ENCODE measurements at places on chromosomes 4 and X. TPM values are rescaled to one million over a fixed set of nuclear protein-coding genes. Genes with fewer than 3 reads are reported as not detected.
A peak's percentile ranks its signal among the peaks of the same experiment; 100 is the strongest.

DNA sequence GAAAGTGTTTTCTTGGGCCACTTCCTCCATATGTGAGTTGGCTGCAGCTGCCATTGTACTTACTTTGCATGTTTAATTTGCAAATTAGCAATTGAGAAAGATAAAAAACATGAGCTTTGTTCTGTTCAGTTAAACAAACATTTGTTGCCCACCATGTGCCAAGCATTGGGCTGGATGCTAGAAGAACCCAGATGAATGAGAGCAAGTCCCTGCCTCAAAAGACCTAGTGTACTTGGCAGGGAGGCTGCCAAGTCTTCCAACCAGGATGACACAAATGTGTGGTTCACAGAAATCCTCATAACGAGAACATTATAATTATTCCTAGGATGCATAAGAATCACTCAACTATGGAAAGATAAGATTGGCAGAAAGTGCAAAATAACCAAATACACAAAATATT lies 66.7 kb downstream of the GPM6A start:
- H3K27me3 ChIP-seq: no peaks in the 10 kb centered on the region
- no peak overlapping the region for H3K27ac ChIP-seq
- no peaks in the 10 kb centered on the region for H3K36me3 ChIP-seq
- no peak overlapping the region for H3K4me3 ChIP-seq

DNA sequence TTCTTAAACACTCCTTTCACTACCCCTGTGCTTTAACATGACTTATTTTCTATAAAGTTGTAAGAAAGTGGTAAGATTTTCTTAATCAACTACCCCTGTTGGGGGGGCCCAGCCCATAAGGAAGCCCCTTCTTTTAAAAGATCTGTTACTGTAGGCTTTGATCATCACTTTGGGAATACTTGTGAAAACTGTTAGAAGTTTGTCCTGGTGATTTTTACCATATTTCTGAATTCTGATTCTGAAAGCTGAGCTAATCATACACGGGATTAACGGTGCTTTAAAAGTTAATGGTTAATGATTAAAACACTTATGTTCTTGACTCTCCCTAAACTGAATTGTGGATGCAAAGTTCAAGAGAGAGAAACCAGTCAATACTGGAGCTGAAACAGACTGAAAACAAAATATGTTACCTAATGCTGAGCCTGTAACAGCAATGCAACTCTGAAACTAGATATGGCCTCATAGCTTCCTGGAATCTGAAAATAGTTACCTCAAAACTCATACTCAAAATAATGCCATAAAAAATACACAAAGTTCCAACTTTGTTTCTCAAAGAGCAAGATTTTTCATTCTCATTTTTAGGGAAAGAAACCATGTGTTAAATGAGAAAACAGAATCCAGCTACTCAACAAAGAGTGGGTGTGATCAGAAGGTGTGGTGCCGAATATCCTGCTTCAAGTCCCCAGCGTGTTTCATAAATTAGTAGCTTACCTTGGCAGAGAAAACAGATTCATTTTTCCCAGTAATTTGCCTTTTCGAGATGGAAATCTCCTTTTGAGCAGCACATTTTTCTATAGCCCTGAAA lies 31.6 kb downstream of the ADH7 start:
- H3K36me3 ChIP-seq: no peaks in the 10 kb centered on the region
- no peaks in the 10 kb centered on the region for H3K27me3 ChIP-seq
- H3K4me3 ChIP-seq: peak overlapping the region; percentile 8
- no peak for DNase-seq
- H3K27ac ChIP-seq: peak overlapping the region; percentile 94

GRCh38 chr4:113636438-113636818 lies 125.1 kb downstream of the CAMK2D start:
- no peaks in the 10 kb centered on the region for H3K36me3 ChIP-seq
- H3K4me3 ChIP-seq: no peak overlapping the region
- DNase-seq: no peak
- peaks cover 33% of the 10 kb centered on the region for H3K4me1 ChIP-seq
- H3K27ac ChIP-seq: no peak overlapping the region
- no peaks in the 10 kb centered on the region for H3K27me3 ChIP-seq

DNA sequence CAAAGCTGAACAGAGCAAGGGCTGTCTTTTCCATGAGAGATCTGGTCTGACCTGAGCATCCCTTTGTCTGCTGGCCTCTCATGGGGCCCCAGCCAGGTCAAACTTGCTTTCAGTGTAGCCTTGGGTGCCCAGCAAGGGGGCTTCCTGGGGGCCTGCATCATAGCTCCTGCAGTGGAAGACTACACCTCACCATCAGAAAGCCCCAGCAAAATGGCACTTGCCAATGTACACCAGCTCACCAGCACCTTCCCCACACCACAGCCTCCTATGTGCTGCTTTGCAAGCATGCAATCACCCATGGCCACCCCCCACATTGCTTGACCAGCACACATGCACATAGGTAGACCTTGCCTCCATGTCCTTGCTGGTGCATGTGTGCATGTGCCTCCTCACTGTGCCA lies 1478.1 kb downstream of the FSTL5 start:
- no peaks in the 10 kb centered on the region for H3K36me3 ChIP-seq
- no peaks in the 10 kb centered on the region for H3K4me1 ChIP-seq

MBTPS2 gene
- 13.6 TPM for total RNA-seq

RBM46 gene
- not detected for total RNA-seq

DNA sequence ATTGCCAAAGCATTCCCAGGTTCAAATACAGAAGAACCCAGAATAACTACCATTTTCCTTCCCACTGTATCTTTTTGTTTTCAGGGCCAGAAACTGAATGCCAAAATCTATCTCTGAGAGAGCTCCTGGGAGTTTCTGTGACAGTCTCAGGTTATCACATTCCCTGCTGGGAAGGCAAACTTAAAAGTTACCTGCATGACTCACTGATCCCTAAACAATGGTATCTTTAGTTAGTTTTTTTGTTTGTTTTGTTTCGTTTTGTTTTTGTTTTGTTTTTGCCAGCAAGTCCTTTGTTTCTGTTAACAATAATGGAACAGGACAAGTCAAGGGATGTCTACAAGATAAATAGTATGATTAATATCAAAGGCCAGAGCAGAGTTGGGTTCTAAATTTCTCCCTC lies 34.3 kb downstream of the PAPSS1 start:
- H3K27me3 ChIP-seq: no peaks in the 10 kb centered on the region
- DNase-seq: no peak
- no peak overlapping the region for H3K4me3 ChIP-seq
- H3K4me1 ChIP-seq: no peaks in the 10 kb centered on the region
- no peak overlapping the region for H3K27ac ChIP-seq

ZDHHC9 gene
- total RNA-seq: 41.8 TPM

GRCh38 chrX:126900937-126901336 lies 81.4 kb downstream of the PRR32 start:
- no peaks in the 10 kb centered on the region for H3K36me3 ChIP-seq
- DNase-seq: no peak
- no peak overlapping the region for H3K27ac ChIP-seq
- no peaks in the 10 kb centered on the region for H3K27me3 ChIP-seq

DNA sequence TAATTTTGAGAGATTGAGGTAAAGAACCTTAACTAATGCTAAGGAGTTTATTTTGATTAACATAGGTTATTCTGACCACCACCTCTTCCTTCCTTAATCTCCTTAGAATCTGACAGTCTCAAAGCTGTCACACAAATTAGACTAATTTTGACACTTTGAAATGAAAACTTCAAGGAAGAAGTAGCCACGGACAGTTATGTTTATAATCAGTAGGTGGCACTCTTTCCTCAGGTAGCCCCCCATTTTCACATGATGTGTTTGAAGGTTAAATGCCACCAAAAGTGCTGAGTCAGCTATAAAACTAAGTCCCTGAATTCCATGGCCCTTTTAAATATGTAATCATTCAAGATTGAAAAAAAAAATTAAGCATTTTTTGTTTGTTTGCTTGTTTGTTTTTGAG lies 22.4 kb downstream of the TMEM33 start:
- H3K27me3 ChIP-seq: no peaks in the 10 kb centered on the region
- H3K4me1 ChIP-seq: no peaks in the 10 kb centered on the region
- no peak overlapping the region for H3K27ac ChIP-seq
- no peak overlapping the region for H3K4me3 ChIP-seq
- no peaks in the 10 kb centered on the region for H3K36me3 ChIP-seq
- DNase-seq: no peak

FAM47A gene
- not detected for total RNA-seq

- no peak for DNase-seq
- H3K27me3 ChIP-seq: no peaks in the 10 kb centered on the region
- no peaks in the 10 kb centered on the region for H3K4me1 ChIP-seq
- no peaks in the 10 kb centered on the region for H3K36me3 ChIP-seq
- H3K4me3 ChIP-seq: no peak overlapping the region
Observed at GRCh38 chr4:165692082-165692481, 181.0 kb upstream of the TLL1 start.

DNA sequence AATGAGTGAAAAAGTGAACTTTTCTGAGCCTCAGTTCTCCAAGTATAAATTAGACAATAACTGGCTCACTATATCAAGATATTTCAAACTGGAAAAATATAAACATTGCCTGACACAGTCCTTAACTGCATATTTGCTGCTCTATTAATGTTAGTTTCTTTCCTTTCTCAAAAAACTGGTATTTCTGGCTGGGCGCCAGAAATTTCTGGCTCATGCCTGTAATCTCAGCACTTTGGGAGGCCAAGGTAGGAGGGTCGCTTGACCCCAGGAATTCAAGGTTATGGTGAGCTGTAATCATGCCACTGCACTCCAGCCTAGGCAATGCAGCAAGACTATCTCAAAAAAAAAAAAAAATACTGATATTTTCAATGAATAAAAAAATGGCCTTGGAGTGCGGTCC lies 227.0 kb downstream of the MAGEB17 start:
- H3K27ac ChIP-seq: no peak overlapping the region
- no peaks in the 10 kb centered on the region for H3K27me3 ChIP-seq
- H3K4me3 ChIP-seq: no peak overlapping the region

GRCh38 chrX:3142259-3143042 lies 101.2 kb downstream of the ARSF start:
- H3K27ac ChIP-seq: no peak overlapping the region
- H3K4me1 ChIP-seq: no peaks in the 10 kb centered on the region
- H3K4me3 ChIP-seq: no peak overlapping the region
- no peaks in the 10 kb centered on the region for H3K36me3 ChIP-seq

DNA sequence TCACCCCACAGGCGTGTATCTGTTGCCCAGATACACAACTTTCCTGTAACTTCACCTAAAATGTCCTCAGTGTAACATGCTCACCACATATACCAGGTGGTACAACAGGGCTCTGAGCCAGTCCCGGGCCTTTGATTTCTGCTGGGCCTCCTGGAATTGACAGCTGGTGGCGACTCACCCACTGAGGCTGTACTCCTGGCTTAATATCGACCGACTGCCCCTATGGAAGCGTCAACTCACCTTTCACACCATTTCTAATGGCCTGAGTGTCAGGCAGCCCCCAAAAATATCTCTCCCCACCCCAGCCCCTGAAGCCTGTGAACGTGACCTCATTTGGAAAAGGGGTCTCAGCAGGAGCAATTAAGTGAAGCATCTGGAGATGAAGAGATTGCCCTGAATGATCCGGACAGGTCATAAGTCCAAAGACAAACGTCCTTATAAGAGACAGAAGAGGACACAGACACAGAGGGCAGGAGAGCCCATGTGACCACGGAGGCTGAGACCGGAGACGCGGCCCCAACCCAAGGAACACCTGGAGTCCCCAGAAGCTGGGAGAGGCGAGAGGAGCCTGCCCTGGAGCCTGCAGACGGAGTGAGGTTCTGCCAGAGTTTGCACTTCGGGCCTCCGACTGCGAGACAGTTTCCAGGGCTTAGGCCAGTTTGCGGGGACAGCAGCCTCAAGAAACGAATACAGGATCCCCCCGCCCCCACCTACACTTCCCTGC lies 12.6 kb upstream of the MXD4 start:
- H3K4me3 ChIP-seq: no peak overlapping the region
- no peak overlapping the region for H3K27ac ChIP-seq
- no peaks in the 10 kb centered on the region for H3K36me3 ChIP-seq
- no peaks in the 10 kb centered on the region for H3K4me1 ChIP-seq
- no peaks in the 10 kb centered on the region for H3K27me3 ChIP-seq

Measured in right lobe of liver (tissue), 6 donors.